Activated CD4-positive, alpha-beta T cell treated with anti-CD3 and anti-CD28 coated beads, Interleukin-2, amount 50 U/mL, for 4 hours (primary cell): ENCODE measurements at places on chromosomes 6 and 20.

- DNase-seq = no peak
Measured at GRCh38 chr6:17666646-17667045, 40.1 kb downstream of the NUP153 start.

DNA sequence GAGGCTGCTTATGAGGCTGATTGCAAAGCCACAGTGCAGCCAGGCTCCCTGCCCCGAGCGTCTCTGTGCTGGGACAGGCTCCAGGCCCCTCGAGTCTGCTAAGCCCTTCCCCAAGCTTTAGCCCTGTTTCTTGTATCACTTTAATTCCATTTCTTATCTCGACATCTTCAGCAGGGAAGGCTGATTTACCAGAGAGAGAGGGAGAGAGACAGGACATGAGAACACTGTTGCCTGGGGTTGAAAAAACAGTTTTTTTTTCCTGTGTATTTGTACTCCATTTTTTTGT, 386.5 kb downstream of the SMOC2 start:
- no peak for DNase-seq

GRCh38 chr20:36093025-36093803, 61.3 kb upstream of the EPB41L1 start:
- peak; percentile 30 for DNase-seq

- no peak for DNase-seq
Measured at GRCh38 chr6:128098000-128098581, 197.2 kb upstream of the THEMIS start.

GRCh38 chr6:110875548-110876169, 1.1 kb downstream of the AMD1 start:
- DNase-seq = peak; percentile 67

DNA sequence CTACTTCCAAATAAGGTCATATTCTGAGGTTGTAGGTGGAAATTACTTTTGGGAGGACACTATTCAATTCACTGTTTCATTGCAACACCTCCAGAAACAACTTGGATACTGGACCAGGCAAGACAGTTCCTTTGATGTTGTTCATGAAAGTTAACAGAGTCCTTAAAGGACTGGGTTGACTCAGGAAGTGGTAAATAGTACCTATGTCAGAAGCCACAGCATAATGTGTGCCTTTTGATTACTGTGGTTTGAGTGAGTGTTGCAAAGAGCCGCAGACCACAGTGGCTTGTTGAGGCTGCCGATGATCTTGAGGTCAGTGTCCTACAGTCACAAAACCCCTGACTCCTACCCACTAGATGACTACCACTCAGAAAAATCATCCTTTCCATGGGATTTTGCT, 10.9 kb downstream of the IL20RA start:
- DNase-seq = peak; percentile 15

DNA sequence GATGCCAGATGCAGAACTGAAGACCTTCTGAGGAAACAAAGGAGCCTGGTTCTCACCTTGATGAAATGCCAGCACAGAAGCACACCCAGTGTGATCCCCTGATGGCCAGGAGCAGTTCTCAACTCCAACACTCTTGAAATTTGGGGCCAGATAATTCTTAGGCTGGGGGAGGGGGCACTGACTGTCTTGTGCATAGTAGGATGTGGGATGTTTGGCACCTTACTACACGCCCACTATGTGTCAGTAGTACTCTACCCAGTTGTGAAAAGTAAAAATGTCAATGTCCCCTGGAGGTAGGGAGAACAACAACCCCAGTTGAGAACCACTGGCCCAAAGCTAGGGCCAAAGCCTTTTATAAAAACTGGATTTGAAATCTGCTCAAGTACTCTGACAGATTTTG, 398.3 kb upstream of the ARID1B start:
- DNase-seq = no peak

DNA sequence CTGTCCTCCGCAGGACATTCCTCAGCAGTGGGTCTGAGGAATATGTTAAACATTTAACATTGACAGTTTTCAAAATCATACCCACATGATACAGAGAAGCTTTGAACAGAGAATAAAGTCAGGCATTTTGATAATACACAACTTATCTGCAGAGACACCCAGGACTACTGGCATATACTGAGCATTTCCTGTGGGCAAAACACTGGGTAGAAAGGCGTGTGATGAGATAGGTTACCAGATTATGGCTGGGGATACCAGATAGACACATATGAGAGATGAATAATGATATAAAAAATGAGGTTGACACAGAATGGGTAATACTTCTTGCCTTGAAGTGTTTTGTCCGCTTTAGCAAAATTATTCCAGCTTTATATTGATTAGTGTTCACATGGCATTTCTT, 31.4 kb upstream of the TRIM26 start:
- no peak for DNase-seq

DNA sequence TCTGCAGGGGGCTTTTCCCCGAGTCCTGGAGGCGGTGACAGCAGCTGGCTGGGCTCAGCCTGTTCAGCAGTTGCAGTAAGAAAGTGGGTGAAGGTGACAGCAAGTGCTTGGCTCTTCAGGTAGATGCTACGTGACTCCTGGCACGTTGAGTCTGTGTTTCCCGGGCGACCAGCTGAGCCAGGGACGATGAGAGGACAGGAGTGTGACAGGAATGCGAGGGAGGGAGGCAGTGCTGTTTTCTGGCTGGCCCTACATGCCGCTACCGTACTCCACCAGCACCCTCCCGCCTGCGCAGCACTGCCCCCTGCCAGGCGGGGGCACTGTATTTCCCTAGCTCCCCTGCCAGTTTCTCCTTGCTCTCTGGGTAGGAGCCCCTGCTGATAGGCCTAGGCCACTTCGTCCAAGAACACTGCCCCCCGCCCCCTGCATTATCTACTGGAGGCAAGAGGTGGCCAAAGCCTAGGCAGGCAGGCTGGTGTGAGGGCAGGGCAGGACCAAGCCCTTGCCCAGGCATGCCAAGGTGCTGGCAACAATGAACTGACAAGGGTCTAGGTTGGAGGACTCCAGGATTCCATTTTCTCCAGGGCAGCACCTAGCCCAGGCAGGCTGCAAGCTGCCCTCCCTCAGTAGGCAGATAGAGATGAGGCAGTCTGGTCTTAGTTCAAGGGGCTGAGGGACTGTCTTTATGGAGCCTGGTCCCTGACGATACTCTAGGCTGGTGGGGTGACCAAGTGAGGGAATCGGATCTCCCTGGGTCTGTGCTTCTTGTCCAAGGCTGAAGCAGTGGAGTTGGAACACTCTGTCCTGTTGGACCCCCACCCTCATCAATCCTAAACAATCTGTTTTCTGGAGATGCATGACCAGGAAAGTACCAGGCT, 19.2 kb downstream of the MRPS18A start:
- no peak for DNase-seq

- no peak for DNase-seq
Measured at GRCh38 chr6:15398633-15399275, 152.9 kb downstream of the JARID2 start.

DNA sequence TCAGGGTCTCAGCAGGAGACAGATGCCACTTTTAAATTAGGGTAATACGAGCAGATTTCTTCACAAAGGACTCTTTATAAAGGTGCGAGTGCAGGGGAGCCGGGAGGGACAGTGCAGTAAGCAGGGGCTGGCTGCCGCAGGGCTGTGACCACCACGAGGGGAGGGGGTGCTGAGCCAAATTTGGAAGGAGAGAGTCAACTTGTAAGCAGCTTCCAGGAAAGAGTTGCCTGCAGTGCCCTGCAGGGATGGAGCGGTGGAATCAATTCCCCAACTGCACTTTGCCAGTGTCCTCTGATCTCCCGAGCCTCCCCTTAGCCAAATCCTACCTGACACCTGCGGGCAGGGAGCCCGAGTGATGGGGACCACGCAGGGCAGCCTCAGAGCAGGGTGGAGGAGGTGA, 13.9 kb upstream of the CCDC167 start:
- no peak for DNase-seq
